ENCODE measurements at places on chromosomes 16 and 17.

- DNase-seq: no peak
These were observed 65.1 kb downstream of the SDR42E1 start for GRCh38 chr16:81946206-81946605.

- DNase-seq: peak; percentile 96
These were observed 85.9 kb upstream of the TOB1 start for GRCh38 chr17:50952013-50952412.

- DNase-seq: no peak
These were observed 11.3 kb upstream of the CYTH1 start for GRCh38 chr17:78793415-78793814.

- no peak for DNase-seq
These were observed 26.0 kb downstream of the CBFB start for GRCh38 chr16:67054901-67055300.

- DNase-seq: no peak
These were observed 233.5 kb downstream of the NTN1 start for GRCh38 chr17:9254841-9255240.

GRCh38 chr17:17535957-17536356 lies 39.8 kb upstream of the RASD1 start:
- no peak for DNase-seq

DNA sequence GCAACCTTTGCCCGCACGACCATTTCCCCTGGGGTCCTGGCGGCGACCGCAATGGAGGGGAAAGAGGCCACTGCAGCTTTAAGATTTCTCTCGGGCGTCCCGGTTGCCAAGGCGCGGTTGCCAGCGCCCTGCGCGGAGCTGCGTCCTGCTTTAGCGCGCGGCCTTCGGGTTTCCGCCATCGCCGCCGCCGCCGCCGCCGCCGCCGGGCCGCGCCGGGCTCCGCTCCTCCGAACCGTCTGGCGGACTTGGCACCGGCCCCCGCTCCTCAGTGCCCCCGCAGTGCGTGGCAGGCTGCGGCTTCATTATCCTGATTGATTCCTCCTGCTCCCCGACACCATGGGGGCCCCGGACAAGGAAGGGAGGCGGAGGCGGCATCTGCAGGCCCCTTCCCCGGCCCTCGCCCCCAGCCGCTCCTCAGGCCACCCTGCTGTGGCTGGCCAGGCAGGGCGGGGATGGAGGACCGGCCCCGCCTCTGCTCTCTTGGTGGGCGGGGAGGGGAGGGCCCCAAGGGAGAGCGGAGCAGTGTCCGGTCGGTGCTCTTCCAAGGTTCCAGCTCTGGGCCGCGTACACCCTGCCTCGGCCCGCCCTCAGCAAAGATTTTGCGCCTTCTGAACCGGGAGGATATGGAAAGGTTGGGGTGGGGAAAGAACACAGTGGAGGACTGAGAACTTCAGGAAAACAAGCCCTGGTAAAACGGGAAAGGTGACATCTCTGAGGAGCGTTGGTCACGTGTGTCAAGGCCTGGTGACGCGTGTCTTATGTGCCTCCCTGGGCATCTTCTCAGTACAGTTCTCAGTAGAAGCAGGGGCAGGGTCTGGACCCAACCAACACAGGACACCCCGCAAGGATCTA lies 34.0 kb downstream of the NEUROD2 start:
- DNase-seq: no peak

DNA sequence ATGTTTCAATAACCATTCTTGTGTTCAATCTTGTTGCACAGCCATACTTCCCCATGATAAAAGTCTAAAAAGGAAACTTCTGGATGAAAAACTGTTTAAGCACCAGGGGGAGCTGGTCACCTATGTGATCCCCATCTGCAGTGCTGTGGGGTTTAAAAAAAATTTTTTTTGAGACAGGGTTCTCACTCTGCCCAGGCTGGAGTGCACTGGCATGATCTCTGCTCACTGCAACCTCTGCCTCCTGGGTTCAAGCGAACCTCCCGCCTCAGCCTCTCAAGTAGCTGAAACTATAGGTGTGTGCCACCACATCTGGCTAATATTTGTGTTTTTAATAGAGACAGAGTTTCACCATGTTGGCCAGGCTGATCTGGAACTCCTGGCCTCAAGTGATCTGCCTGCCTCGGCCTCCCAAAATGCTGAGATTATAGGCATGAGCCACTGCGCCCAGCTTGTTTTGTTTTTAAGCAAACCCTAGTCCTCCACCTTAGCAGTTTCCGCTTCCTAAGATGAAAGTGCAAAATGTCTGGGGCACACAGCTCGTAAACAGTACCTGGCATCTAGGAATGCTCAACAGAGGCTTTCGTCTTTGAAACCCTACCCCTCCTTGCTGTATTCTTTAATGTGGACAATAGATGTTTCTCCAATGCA lies 25.4 kb downstream of the DNAJA2 start:
- no peak for DNase-seq

All from RWPE2 (cell line).